ENCODE measurements at places on chromosomes 12 and 14. TPM values are rescaled to one million over a fixed set of nuclear protein-coding genes. Genes with fewer than 3 reads are reported as not detected.

The RHNO1 gene
- 14.2 TPM for total RNA-seq

The CLECL1 gene
- 2.1 TPM for total RNA-seq

The MYF5 gene
- not detected for total RNA-seq

The FGF23 gene
- total RNA-seq, result not detected

The PLEKHA5 gene
- total RNA-seq, result 88.5 TPM

The TRPV4 gene
- 2.1 TPM for total RNA-seq

The OR4E2 gene
- total RNA-seq, result not detected

The CDC42BPB gene
- 97.9 TPM for total RNA-seq

The ANHX gene
- total RNA-seq, result not detected

The VDR gene
- total RNA-seq, result 27.4 TPM

The ENO2 gene
- 14.4 TPM for total RNA-seq

The TBX5 gene
- total RNA-seq, result 20.8 TPM

The DAZAP2 gene
- total RNA-seq, result 186 TPM

The CHURC1 gene
- total RNA-seq, result 50.0 TPM

The CRIP2 gene
- 267 TPM for total RNA-seq

The HOXC10 gene
- total RNA-seq, result 0.18 TPM

The PTPRQ gene
- 11.7 TPM for total RNA-seq

The DAO gene
- total RNA-seq, result not detected

The NXPH4 gene
- 0.80 TPM for total RNA-seq

The SLC8B1 gene
- total RNA-seq, result 21.8 TPM

The FOXN4 gene
- total RNA-seq, result 0.26 TPM

The A2M gene
- total RNA-seq, result 1,082 TPM

The OR8S1 gene
- not detected for total RNA-seq

The TSHR gene
- not detected for total RNA-seq

The NKX2-1 gene
- 185 TPM for total RNA-seq

The MIP gene
- not detected for total RNA-seq

The FAM222A gene
- total RNA-seq, result 0.28 TPM

The RTN1 gene
- total RNA-seq, result 8.4 TPM

The NYNRIN gene
- total RNA-seq, result 16.1 TPM

The IKZF4 gene
- total RNA-seq, result 10.7 TPM

The EML5 gene
- total RNA-seq, result 2.1 TPM

The TDRD9 gene
- total RNA-seq, result 8.2 TPM

The BTG1 gene
- total RNA-seq, result 128 TPM

The CAPRIN2 gene
- total RNA-seq, result 43.5 TPM

The ZDHHC22 gene
- not detected for total RNA-seq

The CLEC6A gene
- total RNA-seq, result 0.31 TPM

The SERPINA10 gene
- total RNA-seq, result 0.21 TPM

The KRT83 gene
- total RNA-seq, result not detected

The TRHDE gene
- total RNA-seq, result 6.5 TPM

The AQP5 gene
- 39.7 TPM for total RNA-seq
